ENCODE measurements at places on chromosomes 2 and 18.

DNA sequence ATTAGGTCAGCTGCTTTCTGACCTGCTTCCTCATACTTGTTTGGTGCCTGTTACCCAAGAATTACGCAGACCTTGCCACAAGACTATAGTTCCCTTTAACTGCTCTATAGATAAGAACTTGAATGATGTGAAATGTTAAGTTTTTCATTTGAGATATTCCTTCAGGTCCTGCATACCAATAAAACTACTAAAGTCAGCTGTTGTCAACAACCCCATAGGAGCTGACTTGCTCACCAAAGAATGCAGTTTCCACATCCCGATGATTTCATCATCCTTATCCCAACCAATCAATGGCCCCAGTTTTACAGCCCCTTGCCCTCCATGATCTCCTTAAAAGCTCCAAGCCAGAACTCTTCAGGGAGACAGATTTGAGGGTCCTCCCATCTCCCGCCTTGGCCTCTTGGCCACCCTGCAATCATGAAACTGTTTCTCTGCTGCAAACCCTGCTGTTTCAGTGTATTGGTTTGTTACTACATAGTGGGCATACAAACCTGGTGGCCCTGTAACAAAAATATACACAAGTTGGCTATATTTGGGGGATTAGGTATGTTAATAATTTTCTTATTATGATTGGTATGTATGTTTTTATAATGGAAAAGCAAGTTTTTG lies 396.3 kb upstream of the CHST9 start:
- no peak for DNase-seq

DNA sequence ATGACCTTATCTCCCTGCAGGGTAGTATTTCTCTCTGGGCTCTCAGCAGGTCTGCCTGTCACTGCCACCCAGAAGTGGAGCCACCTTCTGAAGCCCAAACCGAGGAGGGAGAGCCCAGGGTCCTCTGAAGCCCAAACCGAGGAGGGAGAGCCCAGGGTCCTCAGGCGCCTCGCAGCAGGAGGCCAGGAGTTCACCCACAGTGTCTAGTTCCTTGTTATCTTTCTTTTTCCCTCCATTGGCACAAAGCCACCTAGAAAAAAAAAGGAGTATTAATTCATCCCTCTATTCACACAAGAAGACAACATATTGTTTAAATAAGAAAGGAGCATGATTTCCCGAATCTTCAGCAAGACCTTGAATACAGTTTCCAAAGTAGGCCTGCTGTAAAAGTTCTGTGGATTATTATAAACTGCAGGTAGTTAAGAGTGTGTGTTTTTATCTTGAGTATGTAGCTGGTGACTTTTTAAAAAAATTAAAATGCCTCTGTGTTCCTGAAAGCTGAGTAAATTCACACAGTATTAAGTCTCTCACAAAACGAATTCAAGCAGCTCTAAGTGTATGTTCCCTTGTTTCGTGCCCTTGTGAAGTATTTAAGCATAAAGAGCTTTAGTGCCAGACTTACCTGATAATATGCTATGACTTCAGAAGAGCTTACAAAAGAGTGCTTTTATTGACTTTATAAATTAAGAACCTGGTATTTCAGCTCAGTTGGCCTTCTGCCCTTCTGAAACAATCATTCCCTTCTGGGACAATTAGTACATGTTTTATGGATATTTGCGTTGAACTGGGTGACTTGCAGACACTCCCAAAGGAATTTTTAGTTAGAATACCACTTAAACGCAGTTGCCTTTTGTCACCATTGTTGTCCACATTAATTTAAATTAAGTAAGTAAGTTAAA lies 11.7 kb upstream of the GRHL1 start:
- no peak for DNase-seq

DNA sequence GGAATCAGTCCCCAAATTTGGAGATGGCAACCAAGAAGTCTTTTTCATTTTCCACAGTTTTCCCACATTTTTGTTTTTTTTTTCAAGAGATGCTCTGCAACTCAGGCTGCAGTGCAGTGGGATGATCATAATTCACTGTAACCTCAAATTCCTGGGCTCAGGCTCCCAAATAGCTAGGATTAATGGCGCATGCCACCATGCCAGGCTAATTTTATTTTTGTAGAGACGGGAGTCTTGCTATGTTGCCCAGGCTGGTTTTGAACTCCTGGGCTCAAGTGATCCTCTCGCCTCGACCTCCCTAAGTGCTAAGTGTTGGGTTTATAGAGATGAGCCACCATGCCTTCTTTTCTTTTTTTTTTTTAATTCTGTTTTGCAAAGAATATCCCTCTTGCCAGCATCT lies 35.2 kb downstream of the PCBP1 start:
- DNase-seq, result no peak

DNA sequence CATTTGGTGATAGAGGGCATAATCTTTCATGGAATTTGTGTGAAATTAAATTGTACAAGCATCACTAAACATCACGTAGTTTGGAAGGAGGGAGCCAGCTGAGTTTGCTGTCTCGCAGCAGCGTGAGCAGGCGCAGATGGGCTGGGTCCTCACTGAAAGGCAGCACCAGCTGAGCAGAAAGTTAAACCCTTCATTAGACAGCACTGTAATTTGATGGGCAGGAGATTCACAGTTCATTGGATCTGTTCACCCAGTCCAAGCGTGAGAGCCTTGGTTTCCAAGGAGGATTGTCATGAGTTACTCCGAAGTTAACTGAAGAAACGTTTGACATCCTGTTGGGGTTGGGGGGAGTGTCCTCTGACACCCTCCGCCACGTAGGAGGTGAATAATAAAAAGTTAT lies 89.8 kb upstream of the NFATC1 start:
- no peak for DNase-seq

DNA sequence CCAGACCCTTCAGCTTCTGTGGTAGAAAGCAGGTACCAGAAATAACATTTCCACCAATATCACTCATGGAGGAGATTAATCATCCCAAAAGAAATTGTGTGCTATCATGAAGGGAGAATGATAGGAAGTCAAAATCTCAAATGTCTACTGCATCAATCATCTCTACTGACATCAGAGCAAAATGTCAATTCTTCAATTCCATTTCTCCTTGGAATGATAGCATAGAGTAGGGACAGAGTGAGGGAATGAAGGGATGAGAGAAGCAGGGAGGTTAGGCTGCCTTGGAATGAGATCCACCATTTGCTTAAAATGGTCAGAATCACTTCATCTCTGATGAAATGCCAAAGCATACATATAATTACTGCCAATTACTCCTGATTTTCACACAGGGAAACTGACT lies 371.8 kb upstream of the ACVR2A start:
- no peak for DNase-seq

DNA sequence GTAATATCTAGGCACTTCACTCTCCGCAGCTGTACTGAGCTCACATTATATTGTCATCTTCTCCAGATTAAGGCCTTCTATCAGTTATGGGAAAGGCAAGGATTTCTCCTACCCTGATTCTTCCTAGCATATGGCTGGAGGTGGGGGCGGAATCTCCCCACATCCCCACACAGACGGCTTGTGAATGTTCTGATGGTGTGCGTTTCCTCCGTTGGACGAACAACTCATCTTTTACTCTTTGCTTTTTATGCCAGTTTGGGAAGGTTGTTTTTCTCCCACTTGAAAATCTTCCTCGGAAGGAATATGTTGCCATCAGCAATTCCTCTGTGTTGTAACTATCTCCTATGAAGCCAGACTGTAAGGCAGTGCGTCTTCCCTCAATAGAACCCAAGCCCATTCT lies 24.3 kb downstream of the KLHL29 start:
- no peak for DNase-seq
